ENCODE measurements at places on chromosomes 4 and X.

GRCh38 chrX:123424546-123424945 is 240.5 kb downstream of the GRIA3 start:
- peak; percentile 82 for DNase-seq

DNA sequence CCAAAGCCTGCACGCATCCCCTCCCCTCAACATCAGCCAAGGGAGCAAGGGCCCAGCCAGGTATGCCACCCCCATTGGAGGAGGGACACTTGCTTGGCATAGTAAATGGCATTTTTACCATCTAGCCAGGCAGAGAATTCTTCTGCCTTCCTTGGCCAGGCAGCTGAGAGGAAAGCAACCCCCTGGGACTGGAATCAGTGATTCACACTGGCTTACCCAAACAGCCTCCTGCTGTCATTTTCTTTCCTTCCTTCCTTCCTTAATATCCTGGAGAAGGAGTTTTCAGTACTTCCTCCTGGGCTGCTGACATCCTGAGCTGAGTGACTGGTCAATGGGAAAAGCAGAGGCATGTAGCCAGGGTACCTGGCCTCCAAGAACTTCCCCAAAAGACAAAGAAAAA is 28.6 kb upstream of the KIAA1210 start:
- no peak for DNase-seq

GRCh38 chr4:86974551-86974994 is 39.8 kb downstream of the AFF1 start:
- no peak for DNase-seq

DNA sequence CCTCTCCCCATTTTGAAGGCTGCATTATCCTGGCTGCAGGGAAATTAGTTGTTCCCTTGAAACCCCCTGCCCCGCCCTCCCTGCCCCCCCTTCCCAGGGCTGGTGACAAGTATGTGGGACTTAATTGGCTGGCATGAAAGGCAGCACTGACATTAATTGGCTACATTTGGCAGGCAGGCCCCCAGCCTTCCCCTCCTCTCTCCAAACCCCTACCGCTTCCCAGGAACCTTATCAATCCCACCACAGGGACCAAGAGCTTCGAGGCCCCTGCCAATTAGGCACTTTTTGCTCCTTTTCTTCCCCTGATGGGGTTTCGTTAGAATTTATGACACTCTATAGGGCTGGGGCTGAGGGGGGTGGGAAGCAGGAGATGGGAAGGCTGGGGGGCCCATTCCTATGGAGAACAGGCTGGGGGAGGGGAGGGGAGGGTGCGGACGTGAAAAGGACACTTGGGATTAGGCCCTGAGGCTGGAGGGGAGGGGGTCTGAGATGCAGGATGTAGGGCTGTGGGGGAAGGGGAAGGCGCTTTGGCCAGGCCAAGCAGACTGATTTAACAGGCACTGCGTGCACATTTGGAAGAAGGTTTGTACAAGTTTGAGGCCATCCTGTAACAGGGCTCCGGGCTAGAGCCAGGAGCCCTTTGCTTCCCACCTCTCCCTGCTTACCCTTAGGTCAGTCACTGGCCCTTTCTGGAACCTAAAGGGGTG is 52.2 kb downstream of the EFNB1 start:
- DNase-seq = no peak

GRCh38 chrX:57930051-57930450 is 19.8 kb upstream of the ZXDA start:
- no peak for DNase-seq

DNA sequence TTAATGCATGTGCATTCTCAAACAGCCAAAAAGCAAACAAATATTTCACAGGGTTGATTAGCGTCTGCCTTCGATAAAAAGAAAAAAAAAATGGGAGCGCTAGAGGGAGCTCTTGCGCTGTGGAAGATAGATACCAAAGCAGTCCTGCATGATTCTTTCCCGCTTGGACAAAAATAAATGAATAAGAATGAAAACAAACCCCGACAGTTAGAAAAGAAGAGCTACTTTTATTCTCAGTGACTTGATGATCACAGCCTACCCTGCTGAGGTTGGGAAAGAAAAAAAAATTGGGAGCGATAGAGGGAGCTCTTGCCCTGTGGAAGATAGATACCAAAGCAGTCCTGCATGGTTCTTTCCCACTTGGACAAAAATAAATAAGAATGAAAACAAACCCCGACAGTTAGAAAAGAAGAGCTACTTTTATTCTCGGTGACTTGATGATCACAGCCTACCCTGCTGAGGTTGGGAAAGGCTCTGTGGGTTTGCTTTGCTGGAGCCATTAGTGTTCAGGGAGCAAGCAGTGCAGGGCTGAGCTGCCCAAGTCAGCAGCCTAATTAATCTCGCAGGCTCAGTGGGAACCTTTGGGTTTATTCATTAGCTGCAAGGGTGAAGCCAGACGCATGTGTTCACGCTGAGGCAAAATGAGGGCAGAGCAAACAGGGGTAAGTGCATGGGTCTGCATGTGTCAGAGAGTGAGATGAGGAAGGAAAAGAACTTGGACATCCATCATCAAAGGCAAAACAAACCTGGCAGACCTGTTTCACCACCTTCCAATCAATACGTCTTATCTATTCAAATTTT is 249.3 kb upstream of the PRKX start:
- no peak for DNase-seq

- peak; percentile 45 for DNase-seq
Observed at GRCh38 chrX:19739683-19740082, 147.7 kb downstream of the SH3KBP1 start.

DNA sequence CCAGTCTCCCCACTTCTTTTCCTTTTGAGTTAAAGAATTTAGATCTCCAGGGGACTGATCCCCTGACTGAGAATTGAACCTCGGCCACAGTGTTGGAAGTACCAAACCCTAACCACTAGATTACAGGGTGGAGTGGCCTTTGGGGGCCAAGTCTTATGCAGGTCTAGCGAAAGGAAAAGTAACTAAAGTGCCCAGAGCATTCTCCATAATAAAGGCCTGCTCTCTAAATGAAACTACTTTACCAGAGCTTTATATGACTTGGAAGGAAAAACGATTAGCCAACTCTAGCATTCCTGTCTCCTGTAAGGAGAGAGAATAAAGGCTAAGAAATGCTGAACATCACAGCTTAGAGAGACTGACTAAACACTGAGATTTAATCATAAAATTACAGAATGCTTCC is 788.0 kb downstream of the C4orf33 start:
- no peak for DNase-seq
